ENCODE measurements at places on chromosomes 2 and 18. TPM values are rescaled to one million over a fixed set of nuclear protein-coding genes. Genes with fewer than 3 reads are reported as not detected.

HRH4 gene
- not detected for total RNA-seq

CCDC150 gene
- total RNA-seq: 10.4 TPM

TACR1 gene
- total RNA-seq: not detected

C2orf80 gene
- not detected for total RNA-seq

ASPRV1 gene
- total RNA-seq: 0.76 TPM

SLC11A1 gene
- 0.23 TPM for total RNA-seq

KCNE4 gene
- not detected for total RNA-seq

RBM44 gene
- 0.87 TPM for total RNA-seq

EFEMP1 gene
- not detected for total RNA-seq

MTA3 gene
- 35.9 TPM for total RNA-seq

COLEC11 gene
- total RNA-seq: 0.49 TPM

EMX1 gene
- total RNA-seq: not detected

ERCC3 gene
- total RNA-seq: 43.9 TPM

PLGLB2 gene
- total RNA-seq: not detected
